Stimulated activated CD8-positive, alpha-beta memory T cell treated with anti-CD3 and anti-CD28 coated beads, Interleukin-4, amount 100 ng/mL, for 4 hours (primary cell): ENCODE measurements at places on chromosomes 16 and 17.

DNA sequence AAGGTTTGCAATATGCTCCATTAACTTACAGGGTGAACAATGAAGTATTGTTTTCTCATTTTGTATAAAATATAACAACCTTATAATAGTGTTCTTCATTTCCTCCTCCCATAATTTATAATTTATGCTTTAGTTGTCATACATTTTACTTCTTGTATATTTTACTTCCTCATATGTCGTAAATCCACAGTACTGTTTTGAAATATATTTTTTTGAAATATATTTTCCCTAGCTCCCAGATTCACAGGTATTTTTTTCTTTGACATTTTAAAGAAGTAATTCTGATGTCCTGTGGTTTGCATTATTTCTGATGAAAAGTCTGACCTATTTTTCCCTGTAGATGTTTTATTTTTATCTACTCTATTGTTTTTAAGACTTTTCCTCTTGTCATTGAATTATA is 52.7 kb downstream of the VMP1 start:
- DNase-seq, result no peak

DNA sequence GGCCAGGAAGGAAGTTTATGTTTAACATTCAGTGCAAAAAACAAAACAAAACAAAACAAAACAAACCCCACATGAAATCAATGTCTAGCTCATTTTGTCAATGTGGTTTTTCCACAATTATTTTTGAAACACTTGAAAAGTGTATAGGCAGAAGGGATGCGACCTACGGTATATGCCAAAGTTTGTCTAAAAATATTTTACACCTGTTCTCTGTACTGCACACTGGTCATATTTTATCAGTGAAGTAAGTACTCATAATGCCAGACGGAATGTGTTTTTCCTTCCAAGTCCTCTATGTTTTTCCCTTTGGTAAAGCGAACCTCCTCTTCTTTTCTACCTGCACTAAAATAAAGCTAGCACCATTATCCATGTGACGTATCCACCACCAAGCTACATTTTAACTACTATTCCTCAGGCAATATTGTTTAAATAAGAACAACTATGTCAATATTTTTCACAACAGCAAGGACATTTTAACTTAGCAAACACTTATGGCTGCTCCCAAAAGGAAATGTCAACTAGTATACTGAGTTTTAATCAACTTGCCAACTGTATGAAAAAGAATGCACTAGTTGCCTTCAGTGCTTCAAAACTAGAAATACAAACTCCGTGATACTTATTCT is 10.3 kb downstream of the TOB1 start:
- no peak for DNase-seq

GRCh38 chr16:8962393-8963009 is 1.2 kb downstream of the USP7 start:
- DNase-seq, result no peak

DNA sequence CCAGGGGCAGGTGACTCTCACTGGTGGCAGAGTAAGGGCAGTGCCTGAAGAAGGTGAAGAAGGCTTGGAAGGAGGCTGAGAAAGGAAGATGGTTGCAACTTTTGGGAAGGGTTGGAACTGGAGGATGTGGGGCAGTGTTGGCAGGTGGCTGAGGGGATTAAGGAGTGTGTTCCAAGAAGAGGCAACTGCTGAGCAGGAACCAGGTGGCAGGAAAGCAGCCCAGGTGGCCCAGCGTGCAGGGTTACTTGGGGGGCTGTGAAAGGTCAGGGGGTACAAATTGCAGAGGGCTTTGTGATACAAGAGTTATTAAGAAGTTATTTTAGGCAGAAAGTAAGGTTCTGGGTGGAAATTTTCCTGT is 28.6 kb downstream of the WSCD1 start:
- no peak for DNase-seq

DNA sequence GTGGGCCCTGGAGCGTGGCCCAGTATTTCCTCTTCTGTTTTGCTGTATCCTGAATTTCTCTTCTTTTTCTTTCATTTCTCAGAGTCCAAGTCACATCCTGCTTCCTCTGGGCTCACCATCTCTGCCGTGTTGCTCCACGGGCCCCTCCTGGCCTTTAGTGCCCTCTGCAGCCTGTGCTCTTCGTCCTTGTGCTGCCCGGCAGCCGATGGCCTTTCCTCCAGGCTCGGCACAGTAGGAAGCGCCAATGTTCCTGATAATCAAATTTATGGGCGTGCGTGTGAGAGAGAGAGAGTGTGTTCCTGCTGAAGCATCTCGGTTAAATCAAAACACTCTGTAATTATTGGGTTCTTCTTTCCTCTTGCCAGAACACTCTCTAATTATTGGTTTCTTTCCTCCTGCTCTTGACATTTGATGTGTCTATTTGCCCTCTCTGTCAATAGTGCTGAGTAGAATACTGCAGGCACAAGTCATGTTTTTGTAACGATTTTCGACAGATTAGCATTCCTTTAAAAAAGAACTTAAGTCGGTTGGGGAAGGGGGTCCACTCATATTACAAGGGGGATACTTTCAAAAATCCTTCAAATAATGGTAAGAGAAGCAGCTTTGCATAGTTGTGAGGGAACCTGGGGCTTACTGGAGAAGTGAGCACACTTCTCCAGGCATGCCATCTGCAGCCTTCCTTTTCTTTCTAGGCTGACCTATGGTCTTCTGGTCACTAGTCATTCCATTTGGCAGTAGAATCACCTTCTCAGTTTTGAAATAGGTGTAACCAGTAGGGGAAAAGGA is 126.6 kb downstream of the RPTOR start:
- no peak for DNase-seq

DNA sequence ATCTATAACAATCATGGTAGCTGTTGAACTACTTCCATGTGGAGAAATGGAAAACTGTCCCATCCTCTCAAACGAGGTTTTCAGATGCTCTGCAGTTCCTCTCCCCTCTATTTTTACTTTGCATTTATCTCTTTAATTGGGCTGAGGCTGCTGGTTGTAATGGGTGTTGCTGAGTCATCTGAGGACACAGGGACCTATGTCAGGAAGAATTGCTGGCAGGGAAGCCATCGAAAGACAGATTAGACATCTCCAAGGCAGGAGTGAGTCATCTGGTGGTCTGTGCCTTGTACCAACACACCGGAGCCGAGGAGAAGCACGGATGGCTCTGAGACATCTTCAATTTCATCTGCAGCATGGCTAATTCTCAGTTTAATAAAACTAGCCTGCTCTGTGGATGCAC is 394.5 kb downstream of the GRIN2A start:
- no peak for DNase-seq

GRCh38 chr16:2005646-2006045 is 4.0 kb downstream of the ZNF598 start:
- no peak for DNase-seq

- no peak for DNase-seq
Measured at GRCh38 chr16:4870138-4870671, 22.9 kb downstream of the UBN1 start.

- no peak for DNase-seq
Measured at GRCh38 chr16:4319454-4320421, 3.9 kb downstream of the GLIS2 start.

- DNase-seq, result no peak
Measured at GRCh38 chr16:797120-797420, 3.5 kb downstream of the GNG13 start.

- DNase-seq, result no peak
Measured at GRCh38 chr16:66849021-66849420, 4.8 kb downstream of the CA7 start.

DNA sequence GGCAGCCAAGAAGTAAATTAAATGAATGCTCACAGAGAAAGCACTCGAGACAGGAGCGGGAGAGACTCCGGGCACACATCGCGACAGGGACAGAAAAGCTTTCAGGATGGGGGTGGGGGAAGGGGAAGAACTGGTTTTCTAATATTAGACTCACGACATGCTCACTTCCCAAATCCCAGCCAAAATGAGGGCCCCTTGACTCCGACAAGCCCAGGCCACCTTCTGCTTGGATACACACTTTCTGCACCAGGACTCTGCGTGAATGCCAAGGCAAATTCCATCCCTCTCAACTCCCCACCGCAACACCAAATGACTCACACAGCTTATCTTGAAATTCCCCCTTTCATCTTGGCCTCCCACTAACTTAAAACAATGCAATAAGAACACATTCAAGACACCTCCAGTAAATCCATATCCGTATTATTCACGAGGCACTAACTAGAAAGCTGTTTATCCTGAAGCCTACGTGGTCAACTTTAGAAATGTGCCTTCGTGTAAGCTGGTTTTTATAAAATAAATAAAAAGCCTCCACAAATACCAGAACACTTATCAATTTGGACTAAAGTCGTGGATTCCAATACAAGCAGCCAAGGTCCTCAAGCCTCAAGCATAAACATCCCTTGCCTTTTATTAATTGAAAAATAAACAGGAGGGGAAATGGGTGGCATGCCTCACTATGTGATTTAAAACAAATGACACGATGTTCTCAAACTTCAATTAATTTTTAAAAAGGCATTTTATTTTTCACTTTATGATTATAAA is 46.1 kb downstream of the NXN start:
- DNase-seq, result no peak

GRCh38 chr17:12659500-12659899 is 6.2 kb upstream of the MYOCD start:
- no peak for DNase-seq

GRCh38 chr17:51585514-51586104 is 325.3 kb downstream of the UTP18 start:
- no peak for DNase-seq
